Activated CD4-positive, alpha-beta T cell treated with anti-CD3 and anti-CD28 coated beads, Interleukin-2, amount 50 U/mL, for 4 hours (primary cell): ENCODE measurements at places on chromosomes 6 and 20.

- DNase-seq = no peak
Measured at GRCh38 chr6:144161975-144162374, 11.7 kb downstream of the STX11 start.

DNA sequence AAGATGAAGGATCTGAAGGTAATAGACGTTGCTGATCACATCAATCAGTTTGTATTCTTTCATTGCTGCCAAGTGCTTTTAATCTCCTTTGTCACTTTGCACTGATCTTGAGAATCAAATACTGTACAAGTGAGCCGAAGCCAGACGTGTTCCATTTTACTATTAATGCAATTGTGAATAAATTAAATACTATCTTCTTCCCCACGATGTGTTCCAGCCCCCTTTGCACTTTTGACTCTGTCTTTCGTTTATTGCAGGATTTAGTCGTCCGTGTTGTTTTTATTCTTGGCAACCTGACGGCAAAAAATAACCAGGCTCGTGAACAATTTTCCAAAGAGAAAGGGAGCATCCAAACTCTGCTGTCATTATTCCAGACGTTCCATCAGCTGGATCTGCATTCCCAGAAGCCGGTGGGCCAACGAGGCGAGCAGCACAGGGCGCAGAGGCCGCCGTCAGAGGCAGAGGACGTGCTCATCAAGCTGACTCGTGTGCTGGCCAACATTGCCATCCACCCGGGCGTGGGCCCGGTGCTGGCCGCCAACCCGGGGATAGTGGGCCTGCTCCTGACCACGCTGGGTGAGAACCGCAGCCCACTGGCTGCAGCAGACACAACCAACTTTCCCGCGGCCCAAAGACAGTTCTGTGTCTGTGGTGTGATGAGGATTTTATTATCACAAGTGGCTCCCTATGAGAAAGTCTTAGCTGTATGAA lies 104.7 kb downstream of the ARMC2 start:
- DNase-seq = no peak

- DNase-seq = no peak
Measured at GRCh38 chr20:32353848-32354496, 4.2 kb upstream of the ASXL1 start.

GRCh38 chr20:48875914-48876240 lies 45.6 kb upstream of the ARFGEF2 start:
- no peak for DNase-seq

GRCh38 chr6:116265041-116265829 lies 11.4 kb upstream of the TSPYL4 start:
- DNase-seq = no peak
